ENCODE measurements at places on chromosomes 2 and 18.

GRCh38 chr2:113829270-113829669 lies 60.6 kb upstream of the ACTR3 start:
- DNase-seq = no peak

- no peak for DNase-seq
These were observed 25.8 kb upstream of the PPP3R1 start for GRCh38 chr2:68278169-68278568.

- no peak for DNase-seq
These were observed 52.9 kb downstream of the SFT2D3 start for GRCh38 chr2:127754186-127754585.

GRCh38 chr2:76472946-76473345 lies 762.2 kb upstream of the GCFC2 start:
- DNase-seq = no peak

- DNase-seq = no peak
These were observed 29.7 kb downstream of the TWSG1 start for GRCh38 chr18:9364242-9364641.

GRCh38 chr2:229779650-229780049 lies 65.3 kb upstream of the DNER start:
- no peak for DNase-seq

Measured in NAMALWA (cell line).